ENCODE measurements at places on chromosomes 13 and 19. TPM values are rescaled to one million over a fixed set of nuclear protein-coding genes. Genes with fewer than 3 reads are reported as not detected.
A peak's percentile ranks its signal among the peaks of the same experiment; 100 is the strongest.

- H3K4me3 ChIP-seq, result no peak overlapping the region
- H3K27me3 ChIP-seq, result no peaks in the 10 kb centered on the region
- no peaks in the 10 kb centered on the region for H3K36me3 ChIP-seq
- H3K4me1 ChIP-seq, result peaks cover 8% of the 10 kb centered on the region
- no peak for DNase-seq
These were observed 12.9 kb upstream of the PRR19 start for GRCh38 chr19:42288881-42289555.

GRCh38 chr19:1076951-1077350 lies 10.0 kb downstream of the ARHGAP45 start:
- 0 out of 2 replicates have a peak, but pooled peaks cover 9% of the 10 kb centered on the region for H3K4me1 ChIP-seq
- H3K27me3 ChIP-seq, result no peaks in the 10 kb centered on the region
- no peak overlapping the region for H3K4me3 ChIP-seq

DNA sequence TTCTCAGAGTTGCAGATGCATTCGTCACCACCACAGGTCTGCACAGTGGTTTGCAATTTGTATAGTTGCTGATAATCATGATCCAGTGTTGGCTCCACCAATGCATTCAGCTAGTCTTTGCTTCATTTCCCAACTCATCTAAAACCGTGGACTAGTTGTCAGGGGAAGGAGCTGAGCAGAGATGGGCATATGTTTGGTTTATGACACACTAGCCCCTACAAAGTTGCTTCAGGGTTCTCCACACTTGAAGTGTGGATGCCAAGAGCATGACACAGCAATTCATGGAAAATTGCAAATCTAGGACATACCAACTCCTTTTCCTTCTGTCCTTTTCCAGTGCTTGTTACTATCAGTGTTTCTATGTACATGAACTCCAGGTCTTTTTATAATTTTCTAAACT lies 168.0 kb downstream of the TNFSF13B start:
- no peak overlapping the region for H3K27ac ChIP-seq
- no peaks in the 10 kb centered on the region for H3K4me1 ChIP-seq
- no peaks in the 10 kb centered on the region for H3K36me3 ChIP-seq
- H3K27me3 ChIP-seq, result peaks cover 51% of the 10 kb centered on the region

DNA sequence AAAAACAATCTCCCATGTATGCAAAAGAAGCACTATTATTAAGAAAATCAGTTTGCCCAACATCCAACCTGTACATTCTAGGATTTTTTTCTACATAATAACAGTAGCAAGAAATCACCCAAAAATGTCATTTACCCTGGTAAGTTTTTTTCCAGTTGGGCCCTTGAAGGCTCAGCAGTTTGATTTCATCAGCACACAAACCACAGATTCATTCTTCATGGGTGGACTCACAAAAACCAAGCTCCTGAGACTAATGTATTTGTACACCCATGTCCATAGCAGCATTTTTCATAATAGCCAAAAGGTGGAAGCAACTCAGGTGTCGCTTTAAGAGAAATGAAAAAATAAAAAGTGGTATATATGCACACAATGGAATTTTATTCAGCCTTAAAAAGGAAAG lies 210.1 kb downstream of the TBC1D4 start:
- H3K27me3 ChIP-seq, result no peaks in the 10 kb centered on the region
- no peak overlapping the region for H3K27ac ChIP-seq
- H3K4me1 ChIP-seq, result no peaks in the 10 kb centered on the region
- no peak for DNase-seq
- H3K36me3 ChIP-seq, result no peaks in the 10 kb centered on the region

DNA sequence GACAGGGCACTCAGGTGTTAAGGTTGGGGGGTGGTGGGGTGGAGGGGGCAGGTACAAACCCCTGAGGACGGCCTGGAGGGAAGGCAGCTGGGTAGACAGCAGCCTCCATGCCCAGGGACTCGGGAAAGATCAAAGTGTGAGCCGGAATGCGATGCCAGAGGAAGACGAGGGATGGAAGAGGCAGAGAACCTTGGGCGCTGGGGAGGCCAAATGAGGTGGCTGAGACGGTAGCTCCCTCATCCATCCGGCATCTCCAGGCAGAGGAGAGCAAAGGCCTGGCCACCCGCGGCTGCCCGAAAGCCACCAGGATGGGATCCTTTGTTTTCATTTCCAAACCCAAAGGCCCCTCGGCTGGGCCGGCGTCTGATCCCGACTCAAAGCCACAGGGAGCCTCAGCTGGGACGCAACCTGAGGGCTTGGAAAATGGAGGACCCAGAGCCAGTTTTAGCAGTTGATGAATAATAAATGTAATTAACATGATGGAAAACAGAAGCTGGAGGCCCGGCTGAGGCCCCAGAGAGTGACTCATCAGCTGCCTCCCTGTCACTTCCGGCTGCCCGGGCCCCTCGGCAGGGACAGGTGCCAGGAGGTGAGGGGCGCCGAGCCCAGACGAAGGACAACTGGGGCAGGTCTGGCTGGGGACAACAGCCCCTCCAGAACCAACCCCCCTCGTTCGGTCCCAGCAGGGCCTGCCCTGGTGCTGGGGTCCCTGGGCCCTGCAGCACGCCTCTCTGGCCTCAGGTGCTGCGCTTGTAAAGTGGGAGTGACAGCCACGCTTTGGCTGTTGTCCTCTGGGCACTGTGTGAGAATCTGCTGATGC lies 61.6 kb downstream of the CEBPG start:
- no peaks in the 10 kb centered on the region for H3K4me1 ChIP-seq
- no peak for DNase-seq
- no peaks in the 10 kb centered on the region for H3K36me3 ChIP-seq

GRCh38 chr13:26606631-26607030 lies 49.1 kb downstream of the WASF3 start:
- H3K27me3 ChIP-seq, result no peaks in the 10 kb centered on the region
- no peaks in the 10 kb centered on the region for H3K4me1 ChIP-seq
- no peak for DNase-seq
- no peak overlapping the region for H3K4me3 ChIP-seq
- H3K27ac ChIP-seq, result no peak overlapping the region

DNA sequence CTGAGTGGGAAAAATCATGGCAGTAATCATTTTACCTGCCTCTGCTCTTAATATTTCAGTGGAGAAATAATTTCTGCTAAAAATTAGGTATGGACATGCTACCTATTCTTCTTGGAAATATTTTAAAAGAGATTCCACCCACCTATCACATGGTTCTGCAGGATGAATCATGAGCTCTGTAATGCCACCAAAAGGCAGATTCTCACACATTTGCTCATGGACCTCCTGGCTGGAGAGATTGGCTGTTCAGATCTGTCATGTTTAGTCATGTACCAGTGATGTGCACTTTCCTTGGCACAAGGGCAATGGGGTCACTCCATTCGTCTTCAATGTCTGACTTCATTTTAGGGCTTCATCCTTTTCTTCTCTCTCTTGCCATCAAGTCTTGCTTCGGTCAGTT lies 101.8 kb upstream of the MBNL2 start:
- H3K36me3 ChIP-seq, result no peaks in the 10 kb centered on the region
- no peak for DNase-seq
- no peaks in the 10 kb centered on the region for H3K27me3 ChIP-seq
- H3K4me3 ChIP-seq, result no peak overlapping the region
- H3K27ac ChIP-seq, result peak overlapping the region; percentile 85

KCNC3 gene
- 9.4 TPM for total RNA-seq

SLC10A2 gene
- total RNA-seq, result not detected

CPB2 gene
- not detected for total RNA-seq

GIPC3 gene
- not detected for total RNA-seq
